Muscle of back (tissue), 13 donors: ENCODE measurements at places on chromosomes 13 and 19. TPM values are rescaled to one million over a fixed set of nuclear protein-coding genes. Genes with fewer than 3 reads are reported as not detected.

Gene NLRP7
- polyA plus RNA-seq, result 0.53 TPM

Gene NALCN
- polyA plus RNA-seq, result 0.79 TPM

Gene GCDH
- 24.2 TPM for polyA plus RNA-seq

DNA sequence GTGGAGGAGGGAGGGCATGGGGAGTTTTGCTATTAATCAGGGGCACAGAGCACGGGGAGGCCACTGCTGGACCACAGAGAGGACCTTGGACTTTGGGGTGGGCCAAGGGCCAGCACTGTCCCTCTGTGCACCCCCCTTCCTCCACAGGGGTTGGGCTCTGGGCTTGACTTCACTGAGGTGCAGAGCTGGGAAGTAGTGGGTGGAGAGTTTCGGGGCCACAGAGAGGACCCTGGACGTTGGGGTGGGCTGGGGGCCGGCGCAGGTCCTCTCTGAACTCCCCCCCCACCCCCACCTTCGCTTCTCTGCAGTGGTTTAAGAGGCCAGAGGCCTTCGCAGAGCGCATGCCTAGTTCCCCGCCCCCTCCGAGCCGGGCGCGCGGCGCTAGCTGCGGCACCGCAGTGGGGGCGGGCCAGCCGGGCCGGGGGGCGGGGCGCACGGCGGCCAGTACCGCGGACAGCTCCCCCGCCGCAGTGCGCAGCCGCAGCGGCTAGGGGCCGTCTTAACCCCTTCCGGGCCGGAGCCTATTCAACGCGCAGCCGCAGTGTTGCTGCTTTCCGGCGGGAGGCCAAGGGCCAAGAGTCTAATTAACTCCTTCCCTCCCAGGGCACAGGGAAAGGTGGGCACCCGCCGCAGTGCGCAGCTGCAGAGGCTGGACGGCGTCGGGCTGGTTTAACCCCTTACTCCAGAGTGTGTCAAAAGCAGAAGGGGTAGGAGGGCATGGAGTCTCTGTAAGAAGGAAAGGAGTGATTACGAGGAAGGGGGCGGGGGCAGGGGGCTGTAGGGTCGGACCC is 3.7 kb downstream of the KCNC3 start:
- peak; percentile 47 for DNase-seq

GRCh38 chr19:46954993-46955812 is 64.4 kb upstream of the NPAS1 start:
- no peak for DNase-seq

DNA sequence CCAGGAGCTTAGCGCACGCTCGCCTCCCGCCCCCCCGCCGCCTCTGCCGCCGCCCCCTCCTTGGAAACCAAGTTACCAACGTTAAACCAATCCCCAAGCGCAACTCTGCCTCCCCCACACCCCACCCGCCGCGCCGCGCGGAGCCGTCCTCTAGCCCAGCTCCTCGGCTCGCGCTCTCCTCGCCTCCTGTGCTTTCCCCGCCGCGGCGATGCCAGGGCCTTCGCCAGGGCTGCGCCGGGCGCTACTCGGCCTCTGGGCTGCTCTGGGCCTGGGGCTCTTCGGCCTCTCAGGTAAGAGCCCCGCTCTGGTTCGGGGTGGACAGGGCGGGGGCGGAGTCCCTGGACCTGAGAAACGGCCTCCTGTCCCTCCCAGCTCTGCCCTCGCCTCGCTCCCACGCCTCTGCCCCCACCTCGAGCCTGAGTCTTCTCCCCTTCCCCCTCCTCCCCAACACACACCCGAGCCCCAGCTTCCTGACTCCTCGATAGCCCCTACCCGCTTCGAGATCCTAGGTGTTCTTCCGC is at the start of gene ICAM5:
ICAM5 (plus strand) TSS at position 117 of the 521 bp plus-strand sequence; CDS start at position 209, 92 bp downstream.
- DNase-seq, result no peak

GRCh38 chr19:1513499-1514294 is 878 bp upstream of the ADAMTSL5 start:
- no peak for DNase-seq
